Astrocyte of the cerebellum (primary cell): ENCODE measurements at places on chromosomes 2 and 18.

DNA sequence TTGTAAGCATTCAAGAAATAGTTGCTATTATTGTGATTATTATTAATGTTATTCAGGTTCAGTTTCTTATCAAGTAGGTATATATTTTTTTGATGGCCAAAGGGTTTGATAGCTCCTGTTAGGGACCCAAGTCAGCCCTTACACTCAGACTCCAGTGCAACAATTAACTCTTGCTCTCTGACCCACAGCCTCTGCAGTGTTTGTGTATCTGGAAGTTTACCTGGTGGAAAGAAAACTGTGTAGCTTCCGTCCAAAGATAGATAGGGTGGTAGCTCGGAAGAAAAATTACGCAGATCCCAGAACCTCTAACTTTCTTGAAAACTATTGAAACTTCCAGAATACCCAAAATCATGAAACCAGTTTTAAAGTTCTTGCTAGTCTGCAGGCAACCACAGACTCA, 58.6 kb upstream of the IGFBP2 start:
- no peak for DNase-seq

GRCh38 chr2:235140801-235141081, 188.9 kb downstream of the SH3BP4 start:
- DNase-seq, result no peak

DNA sequence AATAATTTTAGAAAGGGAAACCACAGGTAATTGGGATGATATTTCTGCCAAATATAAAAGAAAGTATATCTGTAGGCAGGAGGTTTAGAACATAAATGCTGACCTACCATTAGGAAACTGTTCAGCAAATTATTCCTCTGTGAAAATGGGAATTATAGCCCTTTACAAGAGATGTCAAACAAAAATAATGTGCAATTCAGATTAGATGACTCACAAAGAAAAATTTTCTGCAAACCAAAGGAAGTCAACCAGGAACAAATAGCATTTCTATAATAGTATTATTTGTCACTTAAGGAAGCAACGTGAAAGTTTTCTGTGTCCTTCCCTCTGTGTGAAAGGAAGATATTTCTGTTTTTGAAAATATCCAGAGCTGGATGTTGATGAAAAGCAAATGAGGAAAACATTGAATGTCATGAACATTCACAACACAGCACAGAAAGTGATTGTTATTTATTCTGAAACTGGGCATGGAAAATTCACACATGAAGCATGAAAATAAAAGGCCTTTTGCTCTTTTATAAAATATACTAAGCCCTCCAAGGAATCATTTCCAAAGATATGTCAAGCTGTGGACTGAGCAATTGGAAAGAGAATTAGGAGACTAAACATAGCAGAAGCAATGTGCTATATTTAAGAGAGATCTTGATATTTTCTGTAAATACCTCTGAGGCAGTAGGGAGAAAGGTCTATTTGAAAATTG, 57.9 kb upstream of the SPHKAP start:
- no peak for DNase-seq

DNA sequence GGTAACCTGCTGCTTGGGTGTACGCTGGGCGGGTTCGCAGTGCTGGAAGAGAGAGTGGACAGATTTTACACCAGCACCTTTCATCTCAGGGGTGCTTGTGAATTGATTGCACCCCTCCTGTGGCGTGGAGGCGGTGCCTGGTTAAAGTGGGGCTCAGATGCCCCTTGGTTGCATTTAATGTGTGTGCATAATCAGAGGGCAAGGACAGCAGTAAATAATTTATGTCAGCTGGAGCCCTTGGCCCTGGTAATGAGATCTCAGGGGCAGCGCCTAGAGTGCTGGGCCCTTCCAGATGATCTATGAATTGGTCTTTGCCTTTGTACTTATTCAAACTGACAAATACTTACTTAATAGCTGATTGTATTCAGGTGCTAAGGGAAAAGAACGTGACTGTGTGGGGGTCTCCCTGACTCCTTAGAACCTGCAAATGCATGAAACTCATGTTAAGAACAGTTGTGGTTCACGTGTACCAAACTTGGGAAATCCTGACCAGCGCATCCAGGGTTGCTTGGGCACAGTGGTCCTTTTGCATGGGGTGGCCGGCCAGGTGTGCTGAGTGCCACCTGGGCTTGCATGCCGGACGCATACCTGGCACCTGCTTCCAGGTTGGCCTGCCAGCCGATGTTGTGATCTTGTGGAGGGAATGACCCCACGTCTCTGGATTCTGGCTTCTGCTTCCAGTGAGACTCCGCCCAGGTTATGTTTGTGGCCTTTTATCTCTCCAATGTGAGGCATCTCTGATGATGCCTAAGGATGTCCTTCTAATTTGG, 118.5 kb downstream of the AGAP1 start:
- no peak for DNase-seq

- no peak for DNase-seq
Measured at GRCh38 chr2:201261471-201261870, 1.1 kb downstream of the CASP8 start.

GRCh38 chr18:45856531-45856930, 31.1 kb downstream of the SIGLEC15 start:
- peak; percentile 54 for DNase-seq

DNA sequence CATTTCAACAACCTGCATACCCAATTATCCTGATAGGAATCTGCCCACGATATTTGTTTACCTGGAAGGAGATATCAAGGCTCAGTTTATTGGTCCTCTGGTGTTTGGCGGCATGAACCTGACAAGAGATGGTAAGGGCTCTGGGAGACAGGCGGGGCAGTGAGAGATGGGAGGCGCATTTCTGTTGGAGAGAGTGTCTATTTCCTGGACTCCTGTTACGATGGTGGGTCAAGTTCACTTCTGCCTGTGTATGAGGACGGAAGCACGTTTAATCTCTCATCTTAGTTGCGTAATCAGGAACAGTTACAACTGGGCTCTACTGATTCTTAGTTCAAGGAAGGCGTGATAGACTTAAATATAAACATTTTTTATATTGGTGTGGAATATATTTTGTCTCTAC, 8.9 kb downstream of the PDCL3 start:
- DNase-seq, result no peak

GRCh38 chr2:101152272-101153076, 1.3 kb upstream of the TBC1D8 start:
- DNase-seq, result no peak

DNA sequence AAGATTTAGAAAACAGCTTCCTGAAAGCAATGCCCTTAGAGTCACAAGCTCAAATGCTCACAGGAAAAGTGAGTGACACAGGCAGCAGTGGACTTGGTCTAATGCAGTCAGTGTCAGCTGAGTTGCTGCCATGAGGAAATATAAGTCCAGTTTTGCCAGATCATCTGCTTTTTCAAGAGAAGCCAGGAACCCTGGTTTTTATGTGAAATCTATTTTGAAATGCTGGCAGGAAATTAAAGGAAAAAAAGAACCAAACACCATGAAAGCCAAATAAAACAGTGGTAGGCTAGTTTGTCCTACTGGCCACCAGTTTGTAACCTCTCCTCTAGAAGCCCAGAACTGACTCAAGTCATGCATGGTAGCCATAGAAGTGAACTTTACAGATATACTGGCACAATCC, 109.2 kb downstream of the THADA start:
- no peak for DNase-seq

- DNase-seq, result no peak
Measured at GRCh38 chr18:31232775-31233424, 70.2 kb upstream of the DSC1 start.

- no peak for DNase-seq
Measured at GRCh38 chr2:11330457-11331142, 13.8 kb downstream of the ROCK2 start.

DNA sequence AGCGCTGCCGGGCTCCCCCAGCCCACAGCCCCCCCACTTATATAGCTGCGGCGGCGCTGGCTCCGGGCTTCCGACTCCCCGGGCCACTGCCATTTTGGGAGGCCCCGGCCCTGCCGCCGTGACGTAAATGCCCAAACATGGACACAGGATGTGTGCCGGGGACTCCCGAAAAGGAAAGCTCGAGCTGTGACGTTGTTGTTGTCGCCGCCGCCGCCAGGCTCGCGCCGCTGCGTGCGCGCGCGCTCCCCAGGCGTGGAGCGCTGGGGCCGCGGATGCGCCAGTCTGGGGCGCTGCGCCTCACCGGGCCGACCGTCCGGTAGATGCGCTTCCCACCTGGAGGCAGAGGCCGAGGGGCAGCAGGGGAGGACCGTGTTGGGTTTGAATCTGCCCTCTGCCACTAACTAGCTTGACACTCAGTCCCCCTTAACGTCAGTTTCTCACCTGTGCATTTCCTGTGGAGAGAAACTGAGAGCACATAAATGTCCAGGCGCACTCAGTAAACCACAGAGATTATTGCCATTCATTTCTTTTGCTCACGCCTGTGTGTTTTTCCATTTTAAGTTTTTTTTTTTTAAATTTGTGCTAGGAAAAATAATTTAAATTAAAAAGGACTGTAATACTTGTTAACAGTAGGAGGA, at the start of gene EGR4:
Gene EGR4 (minus strand): TSS at position 15 of the 638 bp plus-strand sequence. CDS start 231 bp downstream, outside the sequence.
- no peak for DNase-seq

DNA sequence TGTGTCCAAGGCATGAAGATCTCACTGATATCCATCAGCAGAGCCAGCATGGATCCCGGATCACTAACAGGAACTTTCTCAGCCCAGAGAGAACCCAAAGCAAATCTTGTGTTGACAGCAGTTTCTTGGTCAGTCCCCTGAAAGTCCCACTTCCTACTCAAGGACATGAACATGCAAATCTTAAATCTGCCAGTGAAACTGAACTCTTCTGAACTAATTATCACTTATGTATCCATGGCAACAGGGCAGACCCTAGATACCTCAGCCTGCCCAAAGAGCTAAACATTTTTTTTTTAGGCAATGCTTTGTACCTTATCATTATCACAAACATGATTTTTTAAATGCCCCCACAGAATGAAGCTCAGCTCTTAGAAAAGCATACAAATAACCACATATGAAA, 127.8 kb upstream of the DDX18 start:
- no peak for DNase-seq

DNA sequence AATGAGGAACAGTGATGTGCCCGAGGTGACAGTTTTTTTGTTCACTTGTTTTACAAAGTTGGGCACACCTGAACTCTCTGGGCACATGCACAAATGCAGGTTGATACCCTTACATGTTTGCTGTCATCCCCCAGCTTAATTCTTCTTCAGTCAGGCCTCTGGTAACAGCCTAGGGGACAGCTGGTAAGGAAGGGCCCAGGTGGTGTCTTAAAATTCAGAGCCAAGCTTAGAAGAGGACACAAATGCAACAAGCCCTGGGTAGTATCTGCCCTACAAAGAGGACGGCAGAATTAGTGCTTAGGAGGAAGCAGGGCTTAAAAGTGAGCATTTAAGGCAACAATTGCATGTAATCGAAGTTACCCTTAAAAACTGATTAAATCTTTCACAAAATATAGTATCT, 171.9 kb upstream of the ACAA2 start:
- no peak for DNase-seq

DNA sequence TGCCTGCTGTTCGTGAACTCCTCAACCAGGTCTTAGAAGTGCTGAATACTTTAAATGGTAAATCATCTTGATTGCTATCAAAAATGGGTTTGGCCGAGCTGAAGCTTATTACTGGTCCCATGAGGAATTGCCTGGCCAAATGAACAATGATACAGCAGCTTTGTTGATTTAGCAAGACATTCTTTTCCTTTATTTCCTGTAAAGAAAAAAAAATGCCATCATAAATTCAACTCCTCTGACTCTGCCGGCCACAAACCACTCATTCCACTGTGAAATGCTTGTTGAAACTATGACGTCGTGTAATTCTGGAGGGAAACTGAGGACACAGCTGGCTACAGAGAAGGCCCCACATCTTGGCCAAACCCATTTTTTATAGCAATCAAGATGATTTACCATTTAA, 74.2 kb upstream of the ID2 start:
- DNase-seq, result peak; percentile 73

DNA sequence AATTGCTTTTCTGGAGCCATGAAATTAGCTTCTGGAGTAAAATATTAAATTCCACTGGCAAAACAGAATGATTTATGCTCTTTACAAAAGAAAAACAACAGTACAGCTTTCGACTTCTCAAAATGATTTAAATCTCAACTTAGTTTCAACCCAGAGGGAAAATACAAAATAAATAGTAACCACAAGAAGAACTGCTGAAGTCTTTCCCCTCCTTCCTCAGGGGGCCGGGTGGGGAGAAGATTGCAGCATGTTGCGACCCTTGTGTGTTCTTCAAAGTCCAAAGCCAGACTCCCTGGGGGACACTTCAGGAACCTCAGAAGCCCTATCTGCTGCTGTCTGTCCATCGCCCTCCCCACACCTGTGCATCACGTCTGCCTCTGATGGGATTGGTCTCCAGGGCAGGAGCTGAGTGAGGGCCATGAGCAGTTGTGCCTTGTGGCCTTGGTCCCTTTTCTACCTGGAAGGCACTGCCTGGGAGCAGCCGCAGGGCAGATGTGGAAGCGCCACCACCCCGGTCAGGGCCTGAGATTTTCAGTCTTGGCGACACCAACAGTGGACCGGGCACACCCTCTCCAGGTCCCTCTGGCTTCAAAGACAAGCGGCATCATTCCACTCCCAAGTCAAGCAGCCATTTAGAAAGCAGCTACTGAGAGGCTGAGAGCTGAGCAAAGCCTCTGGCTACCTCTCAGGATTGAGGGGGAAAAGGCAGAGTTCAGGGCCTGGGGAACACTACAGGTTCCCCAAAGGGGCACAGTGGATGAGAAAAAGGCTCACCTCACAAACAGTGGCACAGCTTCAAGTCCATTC, 210.1 kb upstream of the RAB6C start:
- DNase-seq, result no peak

DNA sequence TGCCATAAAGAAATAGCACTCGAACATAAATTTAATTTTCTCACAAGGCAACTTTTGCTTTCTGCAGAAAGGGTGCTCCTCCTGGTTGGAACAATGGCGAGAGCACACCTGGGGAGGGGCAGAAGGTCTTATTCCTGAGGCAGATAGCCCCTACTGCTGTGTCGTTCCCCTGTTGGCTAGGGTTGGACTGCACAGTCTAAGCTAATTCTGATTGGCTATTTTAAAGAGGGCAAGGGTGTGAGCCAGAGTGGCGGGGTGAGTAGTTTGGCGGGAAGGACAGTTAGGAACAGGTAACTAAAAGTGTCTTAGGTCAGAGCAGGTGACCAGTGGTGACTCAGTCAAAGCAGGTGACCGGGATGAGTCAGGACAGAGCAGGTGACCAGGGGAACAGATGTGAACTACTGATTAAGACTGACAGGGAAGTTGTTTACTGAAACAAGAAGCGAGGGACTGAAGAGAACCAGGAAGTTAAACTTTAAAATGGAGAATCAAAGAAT, 49.7 kb upstream of the AGAP1 start:
- DNase-seq, result no peak

- DNase-seq, result no peak
Measured at GRCh38 chr2:239990966-239991365, 34.2 kb downstream of the NDUFA10 start.

DNA sequence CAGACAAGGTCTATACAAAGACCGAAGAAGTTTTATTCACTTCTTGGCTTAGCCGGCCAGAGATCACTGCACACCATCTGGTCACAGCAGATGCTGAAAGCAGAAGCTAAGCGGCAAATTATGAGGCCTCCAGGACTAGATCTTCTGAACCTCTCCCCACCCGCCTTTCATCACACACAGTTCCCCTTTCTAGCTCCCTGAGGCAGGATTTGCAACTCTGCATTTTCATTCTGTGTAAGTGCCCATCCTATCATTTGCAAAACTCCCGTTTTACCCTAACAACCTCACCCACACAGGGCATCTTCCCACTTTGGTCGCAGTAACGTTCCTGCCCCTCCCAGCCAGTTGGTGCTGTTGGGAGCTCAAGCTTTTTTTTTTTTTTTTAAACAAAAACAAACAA, 3.1 kb upstream of the MOB1A start:
- no peak for DNase-seq
